Activated CD8-positive, alpha-beta memory T cell treated with anti-CD3 and anti-CD28 coated beads for 48 hours (primary cell): ENCODE measurements at places on chromosomes 3 and 15.

DNA sequence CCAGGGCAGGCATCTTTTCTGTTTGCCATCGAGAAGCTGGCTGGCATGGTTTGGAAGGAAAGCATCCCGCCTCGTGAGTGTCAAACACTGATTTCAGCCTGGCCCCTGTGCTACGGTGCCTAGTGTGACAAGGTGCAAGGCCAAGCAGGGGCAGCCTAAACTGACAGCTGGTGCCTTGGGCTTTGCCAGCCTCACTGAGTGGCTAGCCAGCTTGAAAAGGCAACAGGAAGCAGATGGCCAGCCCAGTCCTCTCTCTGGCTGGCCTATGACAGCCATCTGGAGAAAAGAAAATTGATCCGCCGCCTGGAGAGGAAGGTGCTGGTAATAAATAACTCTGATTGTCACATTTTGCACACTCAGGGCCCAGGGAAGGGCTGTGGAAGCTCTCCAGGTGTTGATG lies 52.2 kb downstream of the C3orf85 start:
- no peak for DNase-seq

- no peak for DNase-seq
Observed at GRCh38 chr3:55343486-55344357, 143.4 kb downstream of the WNT5A start.

DNA sequence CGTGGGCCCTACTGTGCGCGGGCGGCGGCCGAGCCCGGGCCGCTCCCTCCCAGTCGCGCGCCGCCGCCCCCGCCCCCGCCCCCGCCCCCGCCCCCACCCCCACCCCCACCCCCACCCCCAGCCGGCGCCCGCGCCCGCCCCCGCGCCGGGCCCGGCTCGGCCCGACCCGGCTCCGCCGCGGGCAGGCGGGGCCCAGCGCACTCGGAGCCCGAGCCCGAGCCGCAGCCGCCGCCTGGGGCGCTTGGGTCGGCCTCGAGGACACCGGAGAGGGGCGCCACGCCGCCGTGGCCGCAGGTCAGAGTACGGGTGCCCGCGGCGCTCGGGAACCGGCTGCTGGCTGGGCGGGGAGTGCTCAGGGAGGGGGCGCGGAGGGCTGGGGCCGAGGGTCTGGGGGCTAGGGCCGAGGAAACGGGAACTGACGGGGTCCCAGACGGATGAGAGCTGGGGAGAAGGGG lies 1.1 kb upstream of the PPARG start:
- DNase-seq: no peak

DNA sequence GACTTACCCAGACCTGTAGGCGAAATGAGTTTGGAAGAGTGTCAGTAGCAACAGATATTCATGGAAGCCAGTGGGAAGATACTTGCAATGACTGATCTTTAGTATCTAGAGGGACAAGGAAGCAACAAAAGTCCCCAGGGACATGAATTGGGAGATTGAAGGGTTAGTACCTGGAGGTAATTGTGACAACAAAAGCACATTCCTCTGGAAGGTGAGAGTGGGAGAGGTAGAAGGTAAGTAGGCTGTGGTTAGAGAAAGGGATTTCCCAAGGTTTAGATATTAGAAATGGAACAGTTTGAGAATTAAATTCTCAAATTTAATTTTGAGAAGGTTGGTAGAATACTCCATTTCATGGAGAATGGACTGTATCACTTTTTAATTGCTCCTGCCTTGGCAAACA lies 191.4 kb downstream of the AKAP13 start:
- DNase-seq: no peak

- no peak for DNase-seq
Observed at GRCh38 chr15:90478846-90479481, 50.8 kb upstream of the CRTC3 start.

DNA sequence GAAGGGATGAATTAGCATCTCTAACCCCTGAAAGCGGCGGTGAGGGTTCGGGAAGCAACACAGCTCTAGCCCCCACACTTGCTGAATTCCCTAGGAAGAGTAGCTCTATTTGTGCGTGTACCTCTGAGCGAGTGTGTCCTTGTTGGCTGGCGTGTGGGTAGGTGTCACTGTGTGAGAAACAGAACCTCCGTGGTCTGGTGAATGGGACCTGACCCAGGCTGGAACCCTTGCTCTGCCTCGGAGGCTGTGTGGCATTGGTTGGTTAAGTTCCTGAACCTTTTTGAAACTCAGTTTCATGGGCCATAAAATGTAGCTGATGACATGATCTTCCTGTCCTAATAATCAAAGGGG lies 414 bp upstream of the TMEM115 start:
- no peak for DNase-seq

DNA sequence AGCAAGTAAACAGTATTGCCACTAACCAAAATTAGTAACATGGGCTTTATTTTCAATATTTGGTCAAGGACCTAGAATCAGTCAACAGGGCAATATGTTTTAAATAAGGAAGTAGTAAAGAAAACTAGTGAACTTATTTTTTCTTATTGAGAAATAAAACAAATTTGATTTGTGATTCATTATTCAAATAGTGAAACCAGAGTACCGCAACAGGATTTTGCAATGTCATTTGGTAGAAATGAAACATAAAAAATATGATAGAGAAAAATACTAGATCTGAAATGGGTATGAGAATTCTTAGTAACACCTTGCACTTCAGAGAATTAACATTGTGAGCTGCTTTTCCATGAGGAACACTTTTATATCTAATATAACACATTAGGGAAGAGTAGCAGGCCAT lies 291.8 kb upstream of the GBE1 start:
- no peak for DNase-seq

DNA sequence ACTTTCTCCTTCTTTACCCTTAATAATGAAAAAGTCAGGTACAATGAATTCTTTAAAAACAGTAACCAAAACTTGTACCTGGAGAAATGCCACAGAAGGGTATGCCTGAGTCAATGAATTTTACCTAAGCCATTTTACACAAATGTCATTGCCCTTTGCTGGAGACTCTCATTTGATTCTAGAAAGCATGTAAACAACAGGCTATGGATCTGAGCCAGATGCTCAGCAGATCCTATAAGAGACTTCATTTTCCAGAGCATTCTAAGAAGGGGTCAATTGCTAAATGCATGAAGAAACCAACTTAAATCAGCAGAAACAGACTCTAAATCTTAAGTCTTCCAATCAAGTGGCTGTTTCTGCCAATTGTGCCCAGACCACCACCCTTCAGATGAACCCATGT lies 83.8 kb upstream of the GALNT15 start:
- DNase-seq: no peak

GRCh38 chr15:66936109-66936860 lies 129.1 kb upstream of the SMAD3 start:
- no peak for DNase-seq
